ENCODE measurements at places on chromosomes 2 and 18. TPM values are rescaled to one million over a fixed set of nuclear protein-coding genes. Genes with fewer than 3 reads are reported as not detected.

- no peak for DNase-seq
Observed at GRCh38 chr2:105379741-105380186, 19.1 kb downstream of the FHL2 start.

DNA sequence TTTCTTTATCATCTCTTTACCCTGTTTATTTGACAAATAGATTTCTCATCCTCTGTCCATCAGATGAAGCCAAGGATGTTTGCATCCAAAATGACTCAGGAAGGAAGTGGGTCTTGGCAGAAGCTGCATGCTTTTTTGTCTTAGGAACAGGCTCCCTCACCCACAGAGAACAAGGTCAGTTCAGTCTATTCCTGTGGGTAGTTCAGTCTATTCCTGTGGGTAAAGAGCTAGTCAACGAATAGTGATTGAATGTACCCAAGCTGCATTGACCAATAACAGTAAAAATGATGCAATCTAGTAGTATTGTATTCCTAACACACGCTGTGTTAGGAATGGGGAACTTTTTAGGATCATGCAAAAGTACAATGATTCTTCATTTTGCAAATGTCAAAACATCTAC is 290.8 kb upstream of the TANK start:
- peak; percentile 82 for DNase-seq

- peak; percentile 66 for DNase-seq
Observed at GRCh38 chr2:239824046-239824694, 201.0 kb downstream of the NDUFA10 start.

- DNase-seq: no peak
Observed at GRCh38 chr2:7924023-7924762, 757.7 kb upstream of the ID2 start.

DNA sequence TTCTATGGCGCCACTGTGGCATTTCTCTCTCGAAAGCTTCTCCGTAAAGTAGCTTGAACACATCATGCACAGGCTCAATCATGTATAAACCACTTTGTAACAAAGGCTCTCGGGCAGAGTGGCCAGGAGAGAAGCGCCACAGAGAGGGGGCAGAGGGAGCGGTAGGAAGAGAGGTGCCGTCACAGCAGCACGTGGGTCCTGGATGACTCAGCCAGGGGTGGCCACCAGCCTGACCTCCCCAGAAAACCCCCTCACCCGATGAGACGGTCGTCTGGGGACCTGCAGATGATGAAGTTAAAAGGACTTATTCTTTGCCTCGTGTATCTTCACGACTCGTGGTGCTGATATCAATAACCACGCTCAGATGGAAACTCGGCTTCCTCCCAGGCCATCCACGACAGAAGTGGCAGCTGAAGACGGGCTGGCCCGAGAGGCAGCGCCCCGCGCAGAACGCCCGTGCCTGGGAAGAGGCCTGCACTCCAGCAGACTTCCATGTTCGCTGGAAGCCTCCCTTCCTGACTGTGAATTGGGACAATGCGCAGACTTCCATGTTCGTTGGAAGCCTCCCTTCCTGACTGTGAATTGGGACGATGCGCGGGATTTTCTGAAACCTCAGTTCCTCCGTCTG is 46.4 kb upstream of the MTCL1 start:
- no peak for DNase-seq

GRCh38 chr18:38923126-38923525 is 1357.5 kb upstream of the CELF4 start:
- no peak for DNase-seq

DNA sequence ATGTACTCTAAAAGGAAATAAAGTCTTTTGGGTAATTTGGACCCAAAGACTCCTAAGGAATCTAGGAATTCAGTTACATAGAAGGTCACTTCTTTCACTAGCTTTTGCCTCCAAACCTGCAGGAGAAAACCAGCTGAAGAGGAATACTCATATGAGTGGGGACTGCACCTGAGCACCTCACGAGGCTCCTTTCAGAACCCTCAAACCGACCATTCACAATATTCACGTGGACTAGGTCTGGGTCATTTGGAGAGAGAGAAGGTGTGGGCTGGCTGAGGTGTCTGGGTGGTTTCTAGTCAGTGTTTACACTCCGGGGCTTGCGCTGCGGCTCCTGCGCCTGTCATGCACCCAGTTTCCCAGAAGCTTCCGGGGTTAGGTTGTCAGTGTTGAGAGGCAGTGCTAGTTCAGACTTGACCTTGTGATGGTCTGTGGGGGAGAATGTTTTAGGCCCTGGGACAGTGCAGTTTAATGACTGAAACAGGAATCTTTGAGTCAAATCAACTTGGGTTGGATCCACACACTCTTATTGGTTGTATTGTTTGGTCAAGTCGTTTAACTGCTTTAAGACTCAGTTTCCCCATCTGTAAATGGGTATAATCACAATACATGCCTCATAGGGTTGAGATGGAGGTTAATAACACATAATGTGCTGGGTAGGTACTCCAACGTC is 78.4 kb downstream of the LIMS1 start:
- DNase-seq: peak; percentile 94

- DNase-seq: no peak
Observed at GRCh38 chr2:124683536-124684428, 658.7 kb downstream of the CNTNAP5 start.

GRCh38 chr2:240225660-240226475 is 85.4 kb upstream of the OTOS start:
- DNase-seq: no peak

- DNase-seq: no peak
Observed at GRCh38 chr2:100544911-100545596, 17.7 kb upstream of the PDCL3 start.

SERPINB12 gene
- polyA plus RNA-seq: not detected

FAM110C gene
- 18.5 TPM for polyA plus RNA-seq

TEKT4 gene
- not detected for polyA plus RNA-seq

HMSD gene
- 0.05 TPM for polyA plus RNA-seq

LYG2 gene
- 0.48 TPM for polyA plus RNA-seq
